ENCODE measurements at places on chromosomes 11 and 22.

GRCh38 chr11:62245271-62245753, 3.3 kb downstream of the SCGB1D2 start:
- no peak for DNase-seq

- no peak for DNase-seq
These were observed 7.9 kb upstream of the TH start for GRCh38 chr11:2179516-2179915.

DNA sequence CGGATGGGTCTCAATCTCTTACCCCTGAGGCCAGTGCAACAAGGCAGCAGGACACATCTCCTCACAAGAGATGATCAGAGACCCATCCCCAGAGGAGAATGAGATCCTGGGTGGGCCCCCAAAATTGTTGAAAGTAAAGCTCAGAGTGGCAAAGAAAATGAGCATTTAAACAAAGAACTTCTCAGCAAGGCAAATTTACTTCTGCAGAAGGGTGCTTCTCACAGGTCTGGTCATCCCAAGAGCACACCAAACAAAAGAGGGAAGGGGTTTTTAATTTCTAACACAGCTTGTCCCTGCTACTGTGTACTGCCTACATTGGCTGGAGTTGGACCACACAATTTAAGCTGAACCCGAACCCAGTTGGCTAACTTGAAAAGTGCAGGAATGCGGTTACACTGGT, 1628.6 kb upstream of the RAG2 start:
- DNase-seq: no peak

DNA sequence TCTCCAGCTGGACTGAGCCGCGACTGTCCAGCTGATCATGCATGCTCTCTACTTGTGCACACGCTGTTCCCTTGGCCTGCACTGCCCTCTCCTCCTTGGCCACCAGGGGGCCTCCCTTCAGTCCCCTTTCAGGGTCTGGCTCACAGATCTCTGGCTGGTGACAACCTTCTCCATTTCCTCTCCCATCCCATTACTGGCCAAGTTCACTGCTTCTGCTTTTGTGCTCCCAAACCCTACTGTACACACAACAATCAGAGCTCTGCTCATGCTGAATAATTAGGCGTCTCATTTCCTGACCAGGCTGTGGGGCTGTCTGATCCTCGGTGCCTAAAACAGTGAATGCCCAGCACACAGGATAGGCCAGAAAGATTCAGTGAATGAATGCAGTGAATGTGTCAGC, 224.0 kb upstream of the NARS2 start:
- DNase-seq: no peak

- DNase-seq: no peak
These were observed 30.7 kb downstream of the SPATA19 start for GRCh38 chr11:133814588-133815100.

DNA sequence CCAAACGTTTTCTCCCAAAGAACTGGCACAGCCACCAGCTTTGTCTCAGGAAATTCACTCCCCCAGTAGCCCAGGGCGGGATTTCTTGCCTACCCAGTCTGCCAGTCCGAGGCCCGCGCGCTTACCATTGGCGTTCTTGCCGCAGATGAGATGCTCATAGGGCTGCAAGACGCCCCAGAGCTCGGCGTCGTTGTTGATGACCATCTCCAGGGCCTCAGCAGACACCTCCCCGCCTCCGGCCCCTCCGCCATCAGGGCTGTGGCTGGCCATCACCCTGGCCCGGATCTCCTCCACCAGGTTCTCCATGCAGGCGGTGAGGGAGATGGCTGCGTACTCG, 1.3 kb downstream of the ABTB2 start:
- DNase-seq: peak; percentile 4

GRCh38 chr22:46535876-46536536, 1.4 kb downstream of the CELSR1 start:
- DNase-seq: no peak

DNA sequence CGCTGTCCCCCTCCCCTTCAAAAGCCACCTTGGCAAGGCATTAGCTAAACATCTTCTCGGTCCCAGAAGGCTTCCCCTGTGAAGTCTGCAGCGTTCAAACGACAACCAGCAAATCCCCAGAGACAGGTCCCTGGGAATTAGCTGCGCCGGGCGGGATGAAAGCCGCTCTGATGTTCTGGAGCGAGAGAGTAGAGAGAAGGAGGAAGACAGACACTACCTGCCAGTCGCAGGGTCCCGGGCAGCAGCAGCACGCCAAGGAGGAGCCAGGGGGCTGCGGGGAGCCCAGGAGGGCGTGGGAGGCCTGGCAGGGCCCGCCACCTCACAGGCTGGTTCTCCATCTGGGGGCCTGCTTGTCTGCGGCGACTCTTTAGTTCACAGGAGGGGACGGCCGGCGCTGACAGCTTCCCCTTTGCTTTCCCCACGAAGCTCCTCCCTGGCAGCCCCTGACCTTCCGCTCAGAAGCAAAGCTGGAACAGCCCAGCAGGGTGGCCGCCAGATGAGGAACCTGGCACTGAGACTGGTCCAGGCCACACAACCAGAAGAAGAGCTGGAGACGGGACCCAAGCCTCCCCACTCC, at the start of gene NFAM1:
Gene NFAM1 (minus strand): TSS at position 384 of the 577 bp plus-strand sequence. CDS start 46 bp downstream, at position 338.
- no peak for DNase-seq

Measured in activated CD4-positive, alpha-beta T cell treated with anti-CD3 and anti-CD28 coated beads for 4 hours (primary cell).